EL (cell line): ENCODE measurements at places on chromosomes 6 and 20.

GRCh38 chr6:73511796-73512195 is 9.0 kb downstream of the EEF1A1 start:
- DNase-seq: no peak

GRCh38 chr6:33439956-33440648 is 14.3 kb upstream of the ZBTB9 start:
- DNase-seq: no peak

GRCh38 chr6:40881501-40881900 is 157.5 kb downstream of the UNC5CL start:
- no peak for DNase-seq

- no peak for DNase-seq
Measured at GRCh38 chr20:48781634-48782033, 46.2 kb downstream of the PREX1 start.

GRCh38 chr20:24432046-24432442 is 37.4 kb upstream of the SYNDIG1 start:
- DNase-seq: no peak

- no peak for DNase-seq
Measured at GRCh38 chr6:31156641-31157040, 961 bp downstream of the CCHCR1 start.

- DNase-seq: no peak
Measured at GRCh38 chr20:37397954-37398749, 52.2 kb downstream of the SRC start.

- peak; percentile 69 for DNase-seq
Measured at GRCh38 chr6:128713461-128713860, 169.5 kb upstream of the LAMA2 start.

GRCh38 chr6:98928688-98929087 is 19.1 kb downstream of the FBXL4 start:
- no peak for DNase-seq

- DNase-seq: peak; percentile 80
Measured at GRCh38 chr20:23145281-23145700, 59.2 kb upstream of the CD93 start.

DNA sequence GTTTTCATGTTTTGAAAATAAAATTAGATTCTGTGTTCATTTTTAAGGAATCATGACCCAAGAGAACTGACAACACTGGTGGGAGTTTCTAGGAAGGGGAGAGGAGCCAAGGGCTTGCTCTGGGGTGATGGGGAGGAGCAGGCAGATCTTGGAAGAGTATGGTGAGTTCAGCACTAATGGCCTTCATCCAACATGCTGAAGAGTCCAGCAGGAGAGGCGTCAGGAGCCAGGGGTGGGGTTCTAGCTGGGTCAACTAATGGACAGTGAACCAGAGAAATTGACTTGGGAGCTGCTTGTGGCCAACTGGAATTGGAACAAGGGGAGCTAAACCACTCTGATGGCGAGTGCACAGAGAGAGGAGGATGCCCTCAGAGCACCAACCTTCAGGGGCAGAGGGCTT is 107.1 kb downstream of the MRPL14 start:
- DNase-seq: no peak

DNA sequence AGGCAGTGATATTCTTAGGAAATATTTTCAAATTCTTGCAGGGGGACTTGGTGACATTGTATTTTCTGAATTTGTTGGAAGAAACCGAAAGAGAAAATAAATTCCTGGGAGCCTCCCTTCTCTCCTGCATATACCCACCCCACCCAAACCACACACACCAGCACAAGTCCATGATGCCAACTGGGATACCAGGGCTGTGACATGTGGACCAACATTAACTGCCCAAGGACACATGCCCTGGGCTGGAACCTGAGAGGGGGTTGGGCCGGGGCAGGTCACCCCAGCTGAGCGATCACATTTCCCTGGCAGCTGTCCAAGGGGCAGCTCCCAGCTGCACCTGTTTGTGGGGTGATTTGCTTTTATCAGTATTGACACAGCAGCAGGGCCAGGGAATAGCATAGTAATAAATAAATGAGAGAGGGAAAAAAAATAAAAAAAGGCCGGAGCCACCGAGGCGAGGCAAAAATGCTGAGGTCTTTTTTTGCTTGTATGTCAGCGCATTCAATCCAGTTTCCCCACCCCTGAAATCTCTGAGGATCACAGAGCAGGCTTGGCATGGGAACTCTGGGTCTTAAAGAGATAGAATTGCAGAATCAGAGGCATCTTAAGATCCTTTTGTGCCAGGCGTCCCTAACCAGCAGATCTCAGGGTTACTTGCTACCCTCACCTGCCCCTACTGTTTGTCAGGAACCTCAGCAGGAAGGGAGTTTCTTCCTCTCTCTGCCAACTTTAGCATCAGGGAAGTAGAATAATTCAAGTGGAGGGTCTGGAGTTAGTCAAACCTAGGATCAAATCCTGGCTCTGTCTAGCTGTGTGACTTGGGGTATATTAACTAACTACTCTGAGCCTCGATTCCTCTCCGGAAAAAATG is 66.5 kb upstream of the PIM1 start:
- peak; percentile 28 for DNase-seq

GRCh38 chr6:57226221-57226620 is 4.1 kb upstream of the RAB23 start:
- peak; percentile 14 for DNase-seq

DNA sequence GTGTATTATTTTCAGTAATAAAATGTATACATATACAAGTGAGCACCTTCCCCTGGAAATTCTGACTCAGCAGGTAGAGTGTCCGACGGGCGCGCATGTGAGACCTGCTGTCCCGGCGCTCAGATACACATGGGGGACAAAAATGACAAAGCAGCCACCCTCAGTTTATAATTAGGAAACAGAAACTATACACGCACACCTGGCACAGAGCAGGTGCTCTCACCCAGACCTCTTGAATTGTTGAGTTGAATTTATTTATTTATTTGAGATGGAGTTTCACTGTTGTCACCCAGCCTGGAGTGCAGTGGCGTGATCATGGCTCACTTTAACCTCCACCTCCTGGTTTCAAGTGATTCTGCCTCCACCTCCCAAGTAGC is 180.4 kb downstream of the ZDHHC14 start:
- DNase-seq: no peak

- no peak for DNase-seq
Measured at GRCh38 chr6:121984956-121985355, 414.5 kb upstream of the HSF2 start.

GRCh38 chr6:133748628-133749027 is 140.3 kb upstream of the TCF21 start:
- no peak for DNase-seq

GRCh38 chr6:97081010-97081590 is 156.6 kb downstream of the KLHL32 start:
- no peak for DNase-seq

DNA sequence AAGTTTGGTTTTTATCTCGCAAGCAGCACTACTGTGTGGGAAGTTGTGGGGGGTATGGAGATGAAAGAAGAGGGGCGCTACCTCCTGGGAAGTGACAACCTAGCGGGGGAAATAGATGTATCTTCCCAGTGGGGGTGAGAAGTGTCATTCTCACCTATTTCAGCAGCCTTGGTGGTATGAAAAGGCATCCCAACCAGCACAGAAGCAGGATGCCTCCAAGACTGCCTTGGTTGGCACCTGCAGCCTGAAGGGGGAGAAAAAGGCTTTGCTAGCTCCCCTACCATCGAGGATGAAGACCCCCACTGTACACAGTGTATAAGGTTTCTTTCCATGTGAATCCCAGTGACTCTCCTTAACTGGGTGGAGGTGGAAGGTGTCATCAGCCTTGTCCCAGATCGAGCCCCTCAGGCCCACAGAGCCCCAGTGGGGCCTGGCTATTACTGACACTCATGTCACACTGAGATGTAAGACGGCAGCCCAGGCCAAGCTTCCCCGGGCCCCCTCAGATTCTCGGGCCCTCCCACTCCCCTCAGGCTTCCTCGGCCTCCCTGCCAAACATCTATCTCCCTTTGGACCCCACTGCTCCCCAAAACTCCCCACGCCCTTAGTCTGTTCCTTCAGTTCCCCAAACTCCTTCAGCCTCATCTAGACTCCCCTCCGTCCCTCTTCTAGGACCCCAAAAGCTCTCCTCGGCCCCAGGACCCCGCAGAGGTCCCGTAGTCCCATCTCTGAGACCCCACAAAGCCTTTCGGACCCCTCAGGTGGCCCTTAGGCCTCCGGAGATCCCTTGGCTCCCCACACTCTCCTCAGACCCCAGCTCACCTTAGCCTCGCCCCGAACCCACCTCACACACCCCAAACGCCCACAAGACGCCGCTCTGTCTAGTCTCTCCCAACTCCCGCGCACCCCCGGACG is 688 bp downstream of the COMMD7 start:
- DNase-seq: no peak

DNA sequence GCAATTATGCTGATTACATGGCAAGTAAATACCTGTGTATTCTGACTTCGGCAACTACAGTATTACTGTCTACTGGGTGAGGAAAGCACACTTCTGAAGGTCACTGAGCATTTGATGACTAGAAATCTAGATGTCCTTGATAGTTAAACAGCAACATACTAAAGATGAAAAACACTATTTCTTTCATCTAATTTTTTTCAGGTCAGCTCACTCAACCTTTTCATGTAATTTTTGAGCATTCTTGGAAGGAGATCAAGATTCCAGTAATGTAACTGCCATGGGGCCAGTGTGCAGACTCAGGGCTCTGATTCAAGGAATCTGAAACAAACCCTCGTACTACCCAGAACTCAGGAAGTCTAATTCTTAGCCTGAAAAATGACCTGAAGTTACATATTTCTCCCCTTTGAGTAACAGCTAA is 222.6 kb upstream of the TAB2 start:
- DNase-seq: peak; percentile 52

DNA sequence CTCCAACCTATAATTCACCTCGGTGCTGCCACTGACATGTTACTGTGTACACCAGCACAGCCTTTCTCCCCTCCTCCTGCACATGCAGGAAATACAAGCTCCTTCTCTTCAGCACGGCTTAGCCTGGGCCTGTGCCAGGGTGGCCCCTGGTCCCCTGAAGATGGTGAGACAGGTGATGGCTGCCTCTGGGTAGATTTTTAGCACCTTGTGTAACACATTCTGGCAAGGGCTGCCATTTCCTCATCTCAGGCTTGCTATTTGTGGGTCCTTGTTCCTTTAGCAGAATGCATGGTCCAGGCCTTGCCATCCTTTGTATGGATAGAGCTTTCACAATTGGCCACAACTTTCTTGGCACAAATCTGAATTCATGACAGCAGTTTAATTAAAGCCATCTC is 151.3 kb downstream of the CDC5L start:
- DNase-seq: no peak

GRCh38 chr20:34165018-34165619 is 53.1 kb upstream of the EIF2S2 start:
- peak; percentile 16 for DNase-seq

GRCh38 chr6:136469154-136469553 is 81.1 kb downstream of the MAP7 start:
- no peak for DNase-seq

DNA sequence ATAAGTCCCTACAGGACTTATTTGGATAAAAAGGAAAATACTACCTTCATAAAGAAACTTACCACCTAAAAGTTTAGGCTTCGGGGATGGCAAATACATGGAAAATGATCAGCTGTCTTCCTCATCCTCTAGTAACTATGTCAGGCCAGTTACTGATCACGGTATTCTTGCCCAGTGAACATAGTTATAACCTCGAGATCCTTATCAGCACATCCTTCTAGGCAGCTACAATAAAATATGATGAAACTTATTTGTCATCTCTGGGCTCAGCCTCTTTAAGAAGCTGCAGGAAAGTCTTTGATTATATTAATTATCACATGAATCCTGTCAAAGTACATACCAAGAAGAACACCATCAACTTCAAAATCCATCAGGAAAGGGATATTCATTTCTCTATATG is 41.8 kb downstream of the SF3B5 start:
- DNase-seq: no peak

- DNase-seq: no peak
Measured at GRCh38 chr20:63747622-63748069, 8.1 kb downstream of the SLC2A4RG start.

- no peak for DNase-seq
Measured at GRCh38 chr6:169160855-169161560, 92.6 kb downstream of the THBS2 start.

DNA sequence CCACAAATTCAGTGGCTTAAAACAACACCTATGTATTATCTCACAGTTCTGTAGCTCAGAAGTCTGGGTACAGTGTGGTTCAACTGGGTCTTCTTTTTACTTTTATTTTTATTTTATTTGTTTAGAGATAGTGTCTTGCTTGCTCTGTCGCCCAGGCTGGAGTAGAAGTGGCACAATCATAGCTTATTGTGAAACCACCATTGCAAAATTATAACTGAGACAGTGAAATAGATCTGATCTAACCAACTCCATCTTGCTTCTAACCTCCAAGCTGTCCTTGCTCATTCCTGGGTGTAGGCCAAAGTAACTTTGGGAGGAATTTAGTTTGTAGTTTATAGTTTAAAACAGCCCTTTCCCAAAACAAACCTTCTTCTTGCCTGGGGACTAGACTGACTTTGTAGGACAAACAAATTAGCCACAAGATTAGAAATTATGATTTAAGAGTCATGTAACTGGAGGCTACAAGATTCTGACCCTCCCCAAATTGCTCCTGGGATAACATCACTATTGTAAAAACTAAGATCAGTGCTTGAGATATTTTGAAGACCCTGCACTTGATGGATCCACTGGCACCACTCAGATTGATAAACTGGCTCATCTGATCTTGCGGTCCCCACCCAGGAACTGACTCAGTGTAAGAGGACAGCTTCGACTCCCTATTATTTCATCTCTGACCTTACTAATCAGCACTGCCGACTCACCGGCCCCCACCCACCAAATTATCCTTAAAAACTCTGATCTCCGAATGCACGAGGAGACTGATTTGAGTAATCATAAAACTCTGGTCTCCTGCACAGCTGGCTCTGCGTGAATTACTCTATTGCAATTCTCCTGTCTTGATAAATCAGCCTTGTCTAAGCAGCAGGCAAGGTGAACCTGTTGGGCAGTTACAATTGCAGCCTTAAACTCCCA is 193.4 kb upstream of the CDYL start:
- DNase-seq: peak; percentile 71

- peak; percentile 95 for DNase-seq
Measured at GRCh38 chr6:157912326-157912725, 69.3 kb upstream of the SYNJ2 start.

DNA sequence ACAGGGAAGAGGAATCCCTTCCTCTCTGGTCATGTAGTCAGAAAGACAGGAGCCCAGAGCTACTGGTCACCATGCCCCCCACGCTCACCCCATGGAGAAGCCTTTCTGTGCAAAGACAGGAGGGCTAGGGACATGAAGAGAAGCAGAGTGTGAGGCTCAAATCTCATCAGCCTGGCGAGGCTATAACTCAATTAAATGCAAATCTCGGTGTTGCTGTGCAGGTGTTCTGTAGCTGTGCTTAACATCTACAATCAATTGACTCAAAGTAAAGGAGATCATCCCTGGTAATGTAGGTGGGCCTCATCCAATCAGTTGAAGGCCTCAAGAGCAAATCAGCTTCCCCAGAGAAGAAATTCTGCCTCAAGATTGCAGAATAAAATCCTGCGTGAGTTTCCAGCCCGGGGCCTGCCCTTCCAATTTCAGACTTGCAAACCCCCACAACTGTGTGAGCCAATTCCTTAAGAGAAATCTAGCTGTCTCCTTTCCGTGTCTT is 64.4 kb downstream of the CHMP4B start:
- DNase-seq: no peak

- no peak for DNase-seq
Measured at GRCh38 chr6:163655217-163656121, 241.0 kb downstream of the QKI start.
